ENCODE measurements at places on chromosomes 3 and 15.

DNA sequence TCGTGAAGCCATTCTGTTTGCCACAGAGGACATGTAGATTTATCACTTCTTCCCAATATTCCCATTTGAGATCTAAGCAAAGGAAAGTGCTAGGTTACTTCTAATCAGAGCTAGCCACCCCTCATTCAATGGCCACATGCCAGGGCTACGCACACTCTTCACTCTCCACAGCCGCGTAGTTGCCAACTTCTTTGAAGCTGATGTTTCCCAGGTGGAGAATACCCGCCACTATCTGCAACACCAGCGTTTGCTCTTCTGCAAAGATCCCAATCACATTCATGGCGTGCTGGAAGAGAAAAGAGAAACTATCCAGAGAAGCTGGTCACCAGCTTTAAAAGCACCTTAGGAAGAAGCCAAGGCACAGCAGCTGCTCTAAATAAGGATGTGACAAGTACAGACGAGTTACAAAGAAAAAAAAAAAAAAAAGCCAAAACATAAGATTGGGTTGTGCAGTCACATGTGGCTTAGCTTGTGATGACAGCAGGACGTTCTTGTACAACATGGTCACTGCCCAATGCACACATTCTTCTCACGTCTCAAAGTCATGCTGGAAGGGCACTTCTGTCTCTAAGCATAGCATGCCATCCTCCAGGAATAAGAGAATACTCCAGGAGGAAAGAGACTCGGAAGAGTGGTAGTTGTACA, 16.4 kb downstream of the LDHAL6B start:
- DNase-seq, result no peak

DNA sequence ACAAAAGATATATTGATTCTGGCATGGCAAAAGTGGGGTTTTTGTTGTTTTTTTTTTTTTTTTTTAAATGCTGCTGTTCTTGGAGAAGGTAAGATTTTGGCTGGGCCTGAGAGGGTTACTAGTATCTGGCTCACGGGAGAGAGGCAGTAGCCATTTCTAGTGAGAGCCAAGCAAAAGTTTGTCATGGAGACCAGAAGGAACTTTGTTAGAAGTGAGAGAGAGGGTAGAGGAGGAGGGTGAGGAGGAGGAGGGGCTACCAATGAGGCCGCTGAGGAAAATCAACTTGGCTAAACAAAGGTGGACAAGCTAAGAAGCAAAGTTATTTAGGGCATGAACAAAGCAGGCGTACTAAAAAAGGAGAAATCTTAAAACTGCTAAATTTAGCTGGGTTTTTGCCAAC, 48.9 kb upstream of the STRIT1 start:
- DNase-seq, result no peak

DNA sequence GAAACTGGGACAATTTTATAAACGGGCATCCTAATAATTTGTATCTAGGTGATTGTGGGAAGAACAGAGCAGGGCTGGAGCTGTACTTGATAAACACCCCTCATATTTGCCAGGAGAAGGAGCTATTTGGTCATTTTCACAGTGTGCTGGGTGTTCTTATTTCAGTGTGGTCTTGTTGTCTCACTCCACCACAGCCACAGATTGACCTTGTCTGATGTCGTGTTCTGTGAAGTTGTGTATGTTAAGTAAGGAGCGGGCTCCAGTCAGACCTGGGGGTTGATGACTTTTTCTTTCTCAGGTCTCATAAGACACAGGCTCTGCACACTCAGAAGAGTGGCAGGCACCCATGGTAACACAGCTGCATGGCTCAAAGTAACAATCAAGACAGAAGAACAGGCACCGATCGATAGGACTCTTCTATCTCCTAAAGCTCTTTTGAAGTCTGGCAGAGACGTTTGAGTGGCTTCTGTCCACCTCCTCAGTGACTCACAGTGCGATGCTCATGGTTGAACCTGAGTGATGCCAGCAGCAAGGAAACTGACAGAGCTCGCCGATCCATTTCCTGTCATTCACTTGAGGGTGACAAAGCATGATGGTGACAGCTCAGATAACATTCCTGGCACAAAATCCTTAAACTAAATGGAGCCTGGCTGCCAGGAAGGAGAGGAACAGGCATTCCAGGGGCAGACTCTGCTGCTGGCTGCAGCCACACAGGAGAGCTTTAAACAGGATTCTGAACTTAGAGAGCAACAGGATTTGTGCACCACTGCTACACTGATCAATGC, 20.8 kb downstream of the DPH3 start:
- no peak for DNase-seq

DNA sequence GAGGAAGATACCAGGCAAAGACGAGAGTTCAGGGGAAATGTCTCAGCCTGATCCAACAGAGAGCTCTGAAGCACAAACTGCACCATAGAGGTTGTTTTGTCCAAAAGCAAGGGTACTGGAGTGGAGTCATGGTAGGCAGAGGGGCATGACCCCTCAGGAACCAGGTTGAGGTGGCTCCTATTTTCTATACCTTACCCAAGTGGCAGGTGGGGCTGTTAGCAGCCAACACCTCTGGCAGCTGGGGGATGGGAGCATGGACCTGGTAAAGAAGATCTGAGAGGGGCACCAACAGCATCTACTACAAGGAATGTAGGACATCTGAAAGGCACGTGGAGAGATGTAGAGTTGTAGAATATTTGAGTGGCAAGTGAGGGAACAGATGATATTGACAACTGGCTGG, 85.2 kb downstream of the GAP43 start:
- no peak for DNase-seq

- DNase-seq, result no peak
Measured at GRCh38 chr15:67042551-67043142, 22.8 kb upstream of the SMAD3 start.

DNA sequence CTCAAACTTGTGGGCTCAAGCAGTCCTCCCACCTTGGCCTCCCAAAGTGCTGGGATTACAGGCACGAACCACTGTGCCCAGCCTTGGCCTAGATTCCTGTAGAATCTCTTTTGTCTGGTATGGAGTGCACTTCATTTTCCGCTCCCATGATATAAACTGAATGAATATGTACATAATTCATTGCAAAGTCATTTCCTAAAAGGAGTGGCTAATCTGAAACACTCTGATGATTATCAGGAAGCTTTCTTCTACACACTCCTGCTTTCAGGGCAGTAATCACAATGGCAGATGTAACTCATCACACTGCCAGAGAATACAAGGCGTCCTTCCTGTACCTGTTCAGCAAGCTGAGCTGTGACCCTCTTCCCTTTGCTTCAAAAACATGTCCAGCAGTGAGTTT, 28.6 kb downstream of the RLBP1 start:
- DNase-seq, result no peak
